ENCODE measurements at places on chromosomes 1 and 21. TPM values are rescaled to one million over a fixed set of nuclear protein-coding genes. Genes with fewer than 3 reads are reported as not detected.
A peak's percentile ranks its signal among the peaks of the same experiment; 100 is the strongest.

- peak; percentile 81 for DNase-seq
Observed at GRCh38 chr1:109249654-109250401, 489 bp downstream of the CELSR2 start.

GRCh38 chr1:33500547-33500946 lies 28.1 kb downstream of the ZSCAN20 start:
- no peak for DNase-seq

GRCh38 chr1:55375617-55376258 lies 160.6 kb upstream of the USP24 start:
- DNase-seq = no peak

- no peak for DNase-seq
Observed at GRCh38 chr1:232769733-232770132, 35.5 kb upstream of the MAP10 start.

The ILDR2 gene
- total RNA-seq = 0.10 TPM

The EFNA1 gene
- total RNA-seq = 12.6 TPM

The DLGAP3 gene
- total RNA-seq = 0.37 TPM

The ACAP3 gene
- total RNA-seq = 50.9 TPM
